ENCODE measurements at places on chromosomes 12 and 14. TPM values are rescaled to one million over a fixed set of nuclear protein-coding genes. Genes with fewer than 3 reads are reported as not detected.

- no peak for DNase-seq
Observed at GRCh38 chr14:95524706-95525512, 8.5 kb upstream of the SYNE3 start.

DNA sequence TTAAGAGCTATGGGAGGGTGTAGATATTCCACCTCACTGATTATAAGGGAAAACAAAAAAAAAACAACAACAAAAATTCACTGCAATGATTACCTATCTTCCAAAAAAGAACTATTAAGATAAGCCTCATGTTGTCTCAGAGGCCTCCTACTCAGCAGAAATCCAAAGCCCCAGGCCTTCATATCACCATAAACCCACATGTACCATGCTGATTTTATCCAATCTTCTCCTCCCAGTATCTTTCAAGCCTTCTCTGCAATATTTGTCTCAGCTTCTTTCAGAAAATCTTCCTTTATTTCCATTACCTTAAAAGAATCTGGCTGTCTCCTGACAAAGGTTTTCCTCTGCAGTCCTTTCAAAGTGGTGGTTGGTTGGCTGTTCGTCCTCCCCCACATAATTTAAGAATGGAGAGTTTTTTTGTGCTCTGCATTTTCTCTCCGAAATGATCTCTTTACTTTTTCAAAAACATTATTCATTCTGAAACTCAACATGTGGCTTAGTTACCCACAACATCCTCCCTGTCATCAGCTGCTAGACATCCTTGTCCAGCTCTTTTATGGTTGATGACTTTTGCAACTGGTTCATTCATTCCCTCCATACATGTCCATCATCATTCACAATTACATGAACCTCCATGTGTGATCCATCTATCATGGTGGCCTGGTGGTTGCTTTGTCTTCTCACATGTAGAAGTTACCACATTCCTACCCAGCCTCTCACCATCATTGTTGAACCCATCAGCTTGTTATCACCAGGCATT is 2.9 kb upstream of the EPYC start:
- no peak for DNase-seq

GRCh38 chr12:26636710-26637328 is 196.2 kb downstream of the ITPR2 start:
- DNase-seq, result no peak

DNA sequence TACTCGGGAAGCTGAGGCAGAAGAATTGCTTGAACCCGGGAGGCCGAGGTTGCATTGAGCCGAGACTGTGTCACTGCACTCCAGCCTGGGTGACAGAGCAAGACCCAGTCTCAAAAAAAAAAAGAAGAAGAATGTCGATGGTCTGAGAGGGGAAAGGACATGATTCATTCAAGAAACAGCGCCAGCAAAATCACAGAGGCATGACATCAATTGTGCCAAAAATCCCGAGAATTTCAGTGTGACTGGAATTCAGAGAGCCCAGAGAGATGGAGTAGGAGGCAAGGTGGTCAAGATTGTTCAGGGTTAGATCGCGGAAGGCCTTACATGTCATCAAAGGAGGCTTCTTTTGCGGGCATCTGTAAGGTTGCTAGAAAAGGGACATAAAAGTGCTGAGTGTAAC is 483.3 kb downstream of the VRK1 start:
- DNase-seq, result no peak

- peak; percentile 58 for DNase-seq
Observed at GRCh38 chr12:25155022-25155576, 39.9 kb downstream of the DNAI7 start.

The SSPN gene
- total RNA-seq, result 1.1 TPM

- no peak for DNase-seq
Observed at GRCh38 chr14:45072126-45072525, 11.8 kb upstream of the PRPF39 start.

DNA sequence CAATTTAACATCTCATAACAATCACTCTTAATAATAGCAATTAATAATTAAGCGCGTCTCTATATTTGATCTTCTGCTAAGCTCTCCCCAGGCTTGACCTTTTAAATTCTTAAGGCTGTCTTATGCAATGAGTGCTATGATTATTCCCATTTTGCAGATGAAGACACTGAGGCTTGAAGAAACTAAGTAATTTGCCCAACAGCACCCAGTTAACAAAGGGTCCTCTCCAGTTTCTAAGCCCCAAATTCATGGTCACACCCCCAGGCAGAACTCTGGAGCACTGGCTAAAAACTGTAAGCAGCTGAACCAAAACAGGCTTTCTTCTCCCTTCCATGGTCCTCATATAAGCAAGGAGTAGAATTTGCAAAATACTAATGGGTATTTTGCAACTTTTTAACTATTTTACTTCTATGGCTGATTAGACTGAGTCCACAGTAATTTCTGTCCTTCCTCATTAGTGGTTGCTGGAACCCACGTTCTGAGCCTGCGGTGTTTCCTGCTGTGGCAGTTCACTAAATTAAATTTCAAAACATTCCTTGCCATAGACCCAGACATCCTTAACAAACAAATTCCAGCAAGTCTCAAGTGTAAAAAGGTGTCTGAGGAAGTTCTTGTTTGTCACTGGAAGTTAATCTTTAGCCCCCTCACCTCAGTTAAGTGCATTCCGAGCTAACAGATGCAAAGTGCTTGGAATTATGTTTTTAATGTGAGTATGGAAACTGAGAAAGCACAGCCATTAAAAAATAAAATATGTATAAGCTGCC is 76.5 kb downstream of the TMEM132D start:
- DNase-seq, result peak; percentile 11

- no peak for DNase-seq
Observed at GRCh38 chr12:94707892-94708291, 57.5 kb upstream of the TMCC3 start.

- no peak for DNase-seq
Observed at GRCh38 chr14:87966816-87967215, 26.2 kb downstream of the GALC start.

DNA sequence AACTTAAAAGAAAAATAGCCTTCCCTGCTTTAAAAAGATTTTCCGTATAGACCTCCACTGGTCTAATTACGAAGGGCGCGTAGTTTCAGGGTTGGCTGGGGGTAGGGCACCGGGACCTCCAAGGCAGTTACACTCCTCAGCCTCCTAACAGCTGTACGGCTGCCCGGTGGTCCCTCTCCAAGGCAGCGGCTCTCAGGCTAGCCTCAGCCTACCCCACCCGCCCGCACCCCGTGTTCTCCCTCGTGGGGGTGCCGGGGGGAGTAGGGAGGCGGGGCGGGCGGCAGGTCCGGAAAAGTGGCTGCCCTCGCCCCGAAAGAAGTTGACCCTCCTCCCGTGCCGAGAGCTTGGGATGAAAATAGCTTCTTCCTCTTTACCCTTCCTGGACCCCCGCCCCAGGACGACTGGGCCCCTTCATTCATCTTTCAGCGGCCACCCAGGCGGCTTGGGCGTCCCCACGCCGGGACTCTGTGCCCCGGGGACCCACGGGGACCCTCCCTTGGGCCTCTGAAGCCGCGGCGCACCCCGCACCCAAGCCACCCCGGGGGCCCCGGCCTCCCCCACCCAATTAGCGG is 991 bp upstream of the RCOR1 start:
- peak; percentile 68 for DNase-seq

- no peak for DNase-seq
Observed at GRCh38 chr12:104213952-104214351, 1.6 kb upstream of the TXNRD1 start.

The KRT5 gene
- total RNA-seq, result not detected

The KRT78 gene
- not detected for total RNA-seq

- no peak for DNase-seq
Observed at GRCh38 chr14:52175982-52176502, 91.5 kb upstream of the PTGDR start.

The OTOGL gene
- 0.35 TPM for total RNA-seq

- peak; percentile 76 for DNase-seq
Observed at GRCh38 chr12:67068204-67068731, 200.9 kb upstream of the CAND1 start.

- no peak for DNase-seq
Observed at GRCh38 chr14:52874389-52874788, 76.5 kb downstream of the FERMT2 start.

DNA sequence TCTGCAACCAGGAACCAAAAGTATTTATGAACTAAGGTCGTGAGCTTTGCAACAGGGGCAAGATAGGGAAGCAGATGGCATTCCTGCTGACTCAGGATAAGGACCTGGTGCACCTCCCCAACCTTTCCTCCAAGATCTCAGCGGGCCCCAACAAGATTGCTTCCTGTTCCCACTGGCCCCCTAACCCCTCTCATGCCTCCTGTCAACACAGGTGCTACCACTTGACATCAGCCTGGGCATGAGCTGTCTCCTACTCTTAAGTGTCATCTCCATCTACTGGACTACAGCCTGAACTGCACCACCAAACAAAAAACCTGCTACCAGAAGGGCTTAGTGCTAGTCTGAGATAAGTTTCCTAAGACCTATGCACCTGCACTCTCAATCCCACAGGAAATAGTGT is 32.7 kb downstream of the MED6 start:
- peak; percentile 92 for DNase-seq

The TESPA1 gene
- not detected for total RNA-seq

GRCh38 chr14:96951511-96951910 is 154.3 kb downstream of the VRK1 start:
- no peak for DNase-seq

DNA sequence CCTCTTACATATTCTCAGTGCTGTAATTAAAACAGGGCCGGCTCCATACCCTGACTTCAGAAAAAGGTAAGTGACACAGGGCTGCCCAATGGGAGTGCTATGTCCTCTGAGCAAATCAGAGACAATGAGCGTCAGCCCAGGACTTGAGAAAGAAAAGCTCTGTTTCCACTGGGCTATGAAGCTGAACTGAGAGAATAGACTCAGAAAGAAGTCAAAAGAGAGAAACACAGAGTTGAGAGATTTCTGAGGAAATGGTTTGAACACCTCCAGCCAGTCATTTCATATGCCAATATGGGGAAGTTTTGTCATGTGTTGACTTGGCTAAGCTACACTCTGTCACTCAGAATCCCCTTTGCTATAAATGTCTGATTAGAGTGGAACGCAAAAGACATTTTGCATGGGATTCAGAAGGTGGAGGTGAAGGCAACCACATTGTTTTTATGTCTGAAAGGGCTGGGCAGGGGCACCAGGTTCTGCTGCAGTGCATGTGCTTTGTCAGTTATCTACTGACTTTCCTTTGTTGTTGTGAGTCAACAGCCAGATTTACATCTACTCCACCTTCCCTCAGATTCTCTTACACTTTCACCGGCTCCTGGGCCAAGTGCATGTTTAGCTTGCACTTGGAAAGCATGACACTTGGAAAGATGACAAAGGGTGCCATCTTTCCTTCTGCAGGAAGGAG is 313.3 kb downstream of the DUSP6 start:
- no peak for DNase-seq

GRCh38 chr14:100620255-100621100 is 33.3 kb upstream of the BEGAIN start:
- no peak for DNase-seq

The P3H3 gene
- total RNA-seq, result 38.2 TPM

The TRHDE gene
- 7.7 TPM for total RNA-seq

GRCh38 chr12:85423947-85424346 is 143.9 kb downstream of the ALX1 start:
- no peak for DNase-seq

GRCh38 chr14:100215330-100215885 is 23.5 kb upstream of the YY1 start:
- no peak for DNase-seq

The WNT5B gene
- total RNA-seq, result 2.7 TPM

DNA sequence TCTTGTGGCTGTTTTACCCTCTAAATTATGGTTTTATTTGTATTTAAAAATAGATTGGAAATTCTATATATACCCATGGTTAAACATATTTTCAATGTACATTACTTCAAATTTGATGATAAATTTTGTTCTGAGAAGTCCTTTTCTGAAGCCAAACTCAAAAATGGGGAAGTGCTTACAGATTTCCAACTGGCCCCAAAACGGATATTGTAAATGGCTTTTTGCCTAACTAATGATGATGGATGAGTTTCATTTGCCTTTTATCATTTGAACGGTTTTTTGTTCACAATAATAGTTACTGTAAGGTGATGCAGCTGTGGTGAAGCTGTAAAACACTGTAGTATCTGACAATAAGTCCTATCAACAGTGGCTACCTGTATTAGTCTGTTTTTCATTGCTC is 136.9 kb downstream of the FUT8 start:
- no peak for DNase-seq

All from GM23338 (cell line).